ENCODE measurements at places on chromosomes 5 and 9.
A peak's percentile ranks its signal among the peaks of the same experiment; 100 is the strongest.

DNA sequence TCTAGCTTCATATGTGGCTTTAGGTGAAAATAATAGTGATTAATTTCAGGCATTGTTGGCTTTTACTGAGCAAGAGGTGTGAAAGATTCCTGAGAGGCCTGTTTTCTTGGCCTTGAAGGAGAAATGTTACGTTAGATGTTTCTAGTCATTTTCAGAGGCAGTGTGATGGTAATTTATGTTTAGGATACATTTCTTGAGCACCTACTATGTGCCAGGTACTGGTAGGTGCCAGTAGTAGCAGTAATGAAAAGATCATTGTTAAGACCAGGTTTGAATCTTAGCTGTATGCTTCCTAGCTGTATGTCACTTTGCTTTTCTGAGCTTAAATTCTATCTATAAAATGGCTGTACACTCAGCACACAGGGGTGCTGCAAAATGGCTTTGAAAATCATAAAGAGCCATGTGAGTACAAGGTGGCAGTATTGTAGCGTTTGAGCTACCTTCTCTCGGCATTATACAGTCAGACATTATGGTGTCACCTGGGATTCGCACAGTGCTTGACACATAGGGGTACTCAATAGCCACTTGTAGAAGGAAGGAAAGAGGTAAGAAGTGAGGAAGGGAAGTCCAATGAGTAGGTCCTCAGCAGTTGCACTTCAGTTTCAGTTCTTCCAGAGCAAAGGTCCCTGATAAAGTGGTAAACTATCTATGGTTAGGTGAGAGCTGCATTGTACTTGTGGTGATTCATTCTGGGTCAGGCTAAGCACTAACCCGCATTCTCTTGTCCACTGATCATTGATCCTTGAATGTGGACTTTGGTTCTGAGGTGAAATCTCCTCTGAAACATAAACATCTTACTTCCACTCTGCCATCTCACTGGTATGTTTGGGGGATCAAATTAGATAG lies 166.5 kb upstream of the NR3C1 start:
- no peak for DNase-seq

GRCh38 chr9:80157561-80157983 lies 585.8 kb downstream of the TLE4 start:
- no peak for DNase-seq

GRCh38 chr9:125797930-125798329 lies 50.8 kb downstream of the PBX3 start:
- no peak for DNase-seq

DNA sequence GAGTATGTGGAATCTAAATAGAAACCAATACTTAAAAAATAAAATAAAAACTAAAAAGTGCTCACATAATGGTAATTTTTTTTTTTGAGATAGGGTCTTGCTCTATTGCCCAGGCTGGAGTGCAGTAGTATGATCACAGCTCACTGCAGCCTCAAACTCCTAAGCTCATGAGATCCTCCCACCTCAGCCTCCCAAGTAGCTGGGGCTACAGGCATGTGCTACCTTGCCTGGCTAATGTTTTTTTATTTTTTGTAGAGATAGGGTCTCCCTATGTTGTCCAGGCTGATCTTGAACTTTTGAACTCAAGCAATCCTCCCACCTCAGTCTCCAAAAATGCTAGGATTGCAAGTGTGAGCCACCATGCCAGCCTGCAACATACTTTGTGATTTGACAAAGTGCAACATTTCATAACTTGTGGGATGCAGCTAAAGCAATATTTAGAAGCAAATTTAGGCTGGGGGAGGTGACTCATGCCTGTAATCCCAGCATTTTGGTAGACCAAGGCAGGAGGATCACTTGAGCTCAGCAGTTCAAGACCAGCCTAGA lies 18.4 kb downstream of the AP3B1 start:
- no peak for DNase-seq

DNA sequence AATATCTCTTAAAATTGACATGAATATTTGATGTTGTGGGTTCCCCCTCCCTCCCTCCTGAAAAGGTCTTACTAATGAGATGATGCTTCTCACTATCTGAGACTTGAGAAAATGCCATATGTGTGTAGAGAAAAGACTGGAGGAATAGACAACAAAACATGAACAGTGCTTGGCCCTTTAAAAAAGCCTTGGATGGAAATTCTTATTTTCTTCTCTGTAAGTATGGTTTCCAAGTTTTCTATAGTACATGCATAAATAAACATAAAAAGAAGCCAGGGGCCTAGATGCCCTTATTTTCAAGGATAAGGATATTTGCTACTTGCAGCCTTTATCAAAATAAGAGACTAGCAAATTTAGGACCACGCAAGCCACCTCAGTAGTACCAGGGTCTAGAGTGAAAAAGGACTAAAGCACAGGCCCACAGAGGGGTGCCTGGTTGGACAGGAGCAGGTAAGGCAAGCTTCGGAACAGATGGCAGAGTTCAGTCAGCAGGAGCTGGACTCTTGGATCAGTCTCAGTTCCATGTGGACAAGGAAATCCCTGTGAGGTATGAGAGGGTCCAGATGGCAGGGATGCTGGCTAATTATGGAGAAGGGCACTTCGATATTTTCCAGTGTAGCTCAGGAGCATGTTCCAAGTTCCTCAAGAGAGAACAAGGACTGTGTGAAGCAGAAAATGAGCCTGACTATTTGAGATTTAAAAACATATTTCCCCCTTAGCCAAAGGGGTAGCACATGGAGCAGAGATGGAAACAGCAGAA lies 4.6 kb upstream of the ANP32B start:
- DNase-seq: no peak

- no peak for DNase-seq
Measured at GRCh38 chr9:93228030-93228429, 44.1 kb downstream of the WNK2 start.

DNA sequence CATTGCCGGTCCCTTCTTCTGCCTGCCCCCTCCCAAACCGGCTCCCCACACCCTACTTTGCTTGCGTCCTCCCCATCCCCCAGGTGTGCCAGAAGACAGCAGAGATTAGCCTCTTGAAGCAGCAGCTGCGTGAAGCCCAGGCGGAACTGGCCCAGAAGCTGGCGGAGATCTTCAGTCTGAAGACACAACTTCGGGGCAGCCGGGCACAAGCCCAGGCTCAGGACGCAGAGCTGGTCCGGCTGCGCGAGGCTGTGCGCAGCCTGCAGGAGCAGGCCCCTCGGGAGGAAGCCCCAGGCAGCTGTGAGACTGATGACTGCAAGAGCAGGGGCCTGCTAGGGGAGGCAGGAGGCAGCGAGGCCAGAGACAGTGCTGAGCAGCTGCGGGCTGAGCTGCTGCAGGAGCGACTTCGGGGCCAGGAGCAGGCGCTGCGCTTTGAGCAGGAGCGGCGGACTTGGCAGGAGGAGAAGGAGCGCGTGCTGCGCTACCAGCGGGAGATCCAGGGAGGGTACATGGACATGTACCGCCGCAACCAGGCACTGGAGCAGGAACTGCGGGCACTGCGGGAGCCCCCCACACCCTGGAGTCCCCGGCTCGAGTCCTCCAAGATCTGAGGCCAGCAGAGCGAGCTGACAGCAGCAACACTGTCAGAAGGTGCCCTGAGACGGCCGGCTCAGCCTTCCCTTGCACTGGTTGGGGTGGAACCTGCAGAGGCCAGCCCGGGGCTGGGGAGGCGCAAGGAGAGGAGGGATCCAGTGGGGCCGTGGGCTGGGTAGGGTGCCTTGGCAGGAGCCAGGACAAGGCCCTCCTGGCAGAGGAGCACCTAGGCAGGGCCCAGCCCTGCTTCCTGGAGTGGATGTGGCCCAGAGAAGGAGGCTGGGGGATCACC lies 8.3 kb downstream of the N4BP3 start:
- DNase-seq: no peak

- DNase-seq: no peak
Measured at GRCh38 chr5:57611177-57611576, 128.6 kb upstream of the ACTBL2 start.

DNA sequence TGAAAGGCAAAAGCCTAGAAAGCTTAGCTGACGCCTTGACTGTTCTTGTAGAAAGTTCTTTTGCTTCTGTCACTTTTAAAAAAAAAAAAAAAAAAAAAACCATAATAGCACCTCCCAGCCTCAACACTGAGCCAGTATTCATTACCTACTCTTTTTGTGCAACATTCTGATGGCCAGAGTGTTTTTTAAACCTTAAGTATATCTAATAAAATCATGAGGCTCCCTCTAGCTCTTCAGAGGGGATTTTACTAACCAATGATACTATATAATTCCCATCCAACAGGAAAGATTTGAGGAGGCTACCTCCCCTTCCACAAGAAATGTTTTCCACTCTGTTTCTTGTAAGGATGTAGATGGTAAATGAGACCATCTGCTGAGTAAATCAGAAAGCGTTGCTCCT lies 3.9 kb downstream of the BNC2 start:
- DNase-seq: no peak

DNA sequence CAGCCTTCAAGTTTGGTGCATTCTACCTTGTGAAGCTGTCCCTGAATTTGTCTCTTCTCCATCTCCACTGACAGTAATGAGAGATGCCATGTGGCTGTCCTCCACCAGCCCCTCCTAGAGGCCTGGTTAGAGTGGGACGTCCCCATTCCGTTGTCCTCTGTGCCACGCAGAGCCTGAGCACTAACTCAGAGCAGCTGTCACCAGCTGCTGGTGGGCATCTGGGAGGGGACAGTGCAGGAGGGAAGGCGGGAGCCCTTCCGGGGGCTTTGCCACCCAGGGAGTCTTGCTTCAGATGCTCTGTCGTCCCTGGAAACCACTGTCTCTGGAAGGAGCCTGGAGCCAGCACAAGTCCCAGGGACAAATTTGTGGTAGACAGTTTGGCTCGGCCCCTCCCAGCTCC lies 78.6 kb downstream of the PDZD2 start:
- no peak for DNase-seq

GRCh38 chr9:98994172-98995058 lies 50.7 kb downstream of the COL15A1 start:
- no peak for DNase-seq

- DNase-seq: no peak
Measured at GRCh38 chr9:32382565-32383320, 1.7 kb upstream of the ACO1 start.

- DNase-seq: peak; percentile 41
Measured at GRCh38 chr9:132169672-132170392, 8.0 kb downstream of the NTNG2 start.

GRCh38 chr9:107439991-107440456 lies 49.5 kb downstream of the KLF4 start:
- DNase-seq: no peak

DNA sequence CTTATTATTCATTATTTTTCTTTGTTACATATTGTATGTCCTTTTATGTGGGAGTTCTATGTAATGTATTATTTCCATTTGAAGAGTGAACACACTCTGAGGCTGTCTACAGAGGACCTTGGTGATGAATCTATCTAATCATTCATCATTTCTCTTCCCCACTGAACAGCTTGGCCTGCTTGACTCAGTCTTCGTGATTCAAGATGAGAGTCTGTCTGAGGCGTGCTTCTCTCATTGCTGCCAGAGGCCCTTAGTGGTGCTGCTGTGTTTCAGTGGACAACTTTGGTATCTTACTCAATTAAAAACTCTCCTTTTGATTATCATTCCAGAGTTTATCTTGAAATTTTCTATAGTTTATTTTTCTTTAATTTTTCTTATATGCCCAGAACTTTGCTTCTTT lies 318.1 kb upstream of the DAB2 start:
- no peak for DNase-seq

DNA sequence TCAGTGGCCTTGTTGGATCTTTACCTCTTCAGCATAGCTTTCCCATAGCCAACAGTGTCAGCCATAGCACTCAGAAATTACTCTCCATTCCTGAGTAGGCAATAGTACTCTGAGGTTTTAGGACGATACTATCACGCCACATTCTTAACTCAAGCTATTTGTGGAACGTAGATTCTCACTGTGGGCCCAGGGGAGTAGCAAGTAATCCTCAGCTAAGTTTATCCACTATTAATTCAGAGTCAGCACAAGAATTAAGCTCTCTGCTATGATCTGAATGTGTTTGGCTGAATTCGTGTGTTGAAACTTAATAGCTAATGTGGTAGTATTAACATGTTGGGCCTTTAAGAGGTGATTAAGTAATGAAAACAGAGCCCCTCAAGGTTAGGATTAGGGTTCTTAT lies 858.8 kb upstream of the NUDT12 start:
- no peak for DNase-seq

- no peak for DNase-seq
Measured at GRCh38 chr5:52853650-52854049, 65.9 kb downstream of the ITGA1 start.

- no peak for DNase-seq
Measured at GRCh38 chr9:89256225-89256624, 54.8 kb upstream of the CKS2 start.

GRCh38 chr5:134005417-134006061 lies 764 bp upstream of the VDAC1 start:
- peak; percentile 41 for DNase-seq

DNA sequence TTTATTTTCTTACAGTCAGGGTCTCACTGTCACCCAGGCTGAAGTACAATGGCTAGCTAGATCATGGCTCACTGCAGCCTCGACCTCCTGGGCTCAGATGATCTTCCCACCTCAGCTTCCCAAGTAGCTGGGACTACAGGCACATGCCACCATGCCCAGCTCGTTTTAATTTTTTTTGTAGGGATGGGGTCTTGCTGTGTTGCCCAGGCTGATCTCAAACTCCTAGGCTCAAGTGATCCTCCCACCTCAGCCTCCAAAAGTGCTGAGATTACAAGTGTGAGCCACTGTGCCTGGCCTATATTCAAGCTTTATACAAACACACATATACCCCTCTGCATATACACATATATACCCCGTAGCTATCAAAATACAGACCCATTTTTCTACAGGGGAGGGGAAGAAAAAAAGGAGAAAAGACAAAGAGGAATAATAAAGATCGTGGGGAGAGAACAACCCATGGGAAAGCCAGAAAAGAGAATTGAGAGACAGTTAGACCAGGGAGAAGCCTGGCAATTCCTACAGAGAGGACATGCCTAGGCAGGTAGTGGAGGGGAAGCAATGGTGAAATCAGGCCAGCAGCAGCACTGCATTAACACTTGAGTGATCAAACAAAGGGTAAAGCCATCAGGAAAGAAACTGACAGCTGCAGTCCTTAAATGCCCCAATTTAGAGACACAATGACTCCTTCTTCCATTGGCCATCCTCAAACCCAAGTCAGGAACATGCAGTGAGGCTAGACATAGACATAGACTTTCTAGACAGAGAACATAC lies 102.7 kb downstream of the EFNA5 start:
- no peak for DNase-seq

- DNase-seq: no peak
Measured at GRCh38 chr5:29963956-29964355, 1229.5 kb upstream of the CDH6 start.
